ENCODE measurements at places on chromosomes 3 and 15.

DNA sequence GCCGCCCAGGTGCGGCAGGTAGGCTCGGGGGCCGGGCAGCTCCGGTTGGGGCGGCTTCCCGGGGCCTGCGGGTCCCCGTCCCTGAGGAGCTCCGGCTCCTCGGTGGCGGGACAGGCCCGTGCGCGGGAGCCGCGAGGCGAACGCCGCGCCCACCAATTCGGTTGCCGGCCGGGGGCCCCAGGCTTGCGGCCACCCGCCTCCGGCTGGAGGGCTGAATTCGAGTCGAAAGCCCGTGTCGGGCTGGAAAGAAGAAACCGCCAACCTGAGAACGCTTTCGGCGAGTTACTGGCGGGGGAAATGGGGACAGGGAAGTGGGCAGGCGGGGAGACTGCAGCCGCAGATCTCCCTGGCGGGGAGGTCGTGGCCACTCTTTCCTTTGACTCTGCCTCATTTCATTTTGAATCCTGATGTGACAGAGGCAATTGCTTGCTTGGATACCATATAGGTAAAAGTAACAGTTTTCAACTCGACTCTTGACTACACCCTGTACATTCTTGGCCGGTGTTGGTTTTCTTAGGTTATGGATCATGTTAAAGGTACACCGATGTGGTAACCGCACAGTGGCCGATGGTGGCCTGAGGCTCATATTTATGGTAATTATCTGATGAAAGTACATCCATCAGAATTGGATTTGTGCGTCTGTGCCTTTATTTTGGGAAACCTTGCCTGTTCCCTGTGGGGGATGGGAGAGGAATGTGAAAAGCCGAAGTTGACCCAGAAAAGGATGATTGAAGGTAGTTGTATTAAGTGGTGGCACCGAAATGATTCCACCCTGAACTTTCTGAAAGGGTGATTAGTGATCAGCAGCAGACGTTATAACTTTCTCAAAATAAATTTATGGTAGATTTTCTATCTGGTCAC, 1.7 kb downstream of the B3GNT5 start:
- DNase-seq, result no peak

- DNase-seq, result no peak
Observed at GRCh38 chr15:74844319-74845207, 1.6 kb upstream of the ULK3 start.

- no peak for DNase-seq
Observed at GRCh38 chr3:46020766-46021510, 6.3 kb downstream of the XCR1 start.

DNA sequence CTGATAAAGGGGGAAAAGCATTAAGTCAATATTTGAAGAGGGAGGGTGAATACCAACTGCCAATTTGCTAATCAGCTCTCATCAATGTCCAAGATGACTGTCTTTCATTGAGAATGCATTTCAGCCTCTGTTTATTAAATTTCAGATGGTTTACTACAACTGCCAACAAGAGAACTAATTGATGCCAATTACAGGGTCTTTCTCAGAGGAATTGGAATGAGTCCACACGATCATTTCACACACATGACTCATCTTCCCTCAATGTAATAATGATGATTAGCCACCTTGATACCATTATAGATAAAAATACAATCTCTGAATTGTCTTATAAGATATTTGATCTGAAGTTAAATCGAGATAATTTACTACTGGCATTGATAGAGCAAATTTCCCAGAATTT, 1274.4 kb downstream of the ROBO2 start:
- DNase-seq, result no peak

DNA sequence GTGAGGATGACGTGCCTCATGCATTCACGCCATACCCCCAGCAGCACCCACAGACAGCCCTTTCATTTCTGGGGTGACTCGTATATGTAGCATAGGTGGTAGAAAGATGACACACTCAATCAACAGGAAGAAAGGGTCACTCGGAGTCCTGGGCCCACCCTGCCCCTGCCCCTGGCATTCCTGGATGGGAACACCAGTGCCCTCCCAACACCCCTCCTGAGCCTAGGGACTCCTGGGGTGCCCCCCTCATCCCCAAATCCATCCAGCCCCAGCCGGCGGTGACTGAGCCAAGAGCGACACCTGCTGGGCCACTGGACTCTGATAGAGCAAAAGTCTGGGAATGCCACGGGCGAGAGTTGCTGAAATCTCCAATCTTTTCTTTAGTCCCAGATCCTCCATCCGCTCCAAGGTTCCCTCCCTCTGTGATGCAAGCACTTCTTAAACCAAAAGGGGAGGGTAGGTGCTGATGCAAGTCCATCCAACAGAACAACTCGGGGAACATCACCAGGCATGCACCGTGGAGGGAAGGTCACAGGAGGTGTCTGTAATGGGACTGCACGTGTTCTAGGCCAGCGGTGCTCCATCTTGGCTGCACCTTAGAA, 31.1 kb downstream of the ACAN start:
- no peak for DNase-seq

DNA sequence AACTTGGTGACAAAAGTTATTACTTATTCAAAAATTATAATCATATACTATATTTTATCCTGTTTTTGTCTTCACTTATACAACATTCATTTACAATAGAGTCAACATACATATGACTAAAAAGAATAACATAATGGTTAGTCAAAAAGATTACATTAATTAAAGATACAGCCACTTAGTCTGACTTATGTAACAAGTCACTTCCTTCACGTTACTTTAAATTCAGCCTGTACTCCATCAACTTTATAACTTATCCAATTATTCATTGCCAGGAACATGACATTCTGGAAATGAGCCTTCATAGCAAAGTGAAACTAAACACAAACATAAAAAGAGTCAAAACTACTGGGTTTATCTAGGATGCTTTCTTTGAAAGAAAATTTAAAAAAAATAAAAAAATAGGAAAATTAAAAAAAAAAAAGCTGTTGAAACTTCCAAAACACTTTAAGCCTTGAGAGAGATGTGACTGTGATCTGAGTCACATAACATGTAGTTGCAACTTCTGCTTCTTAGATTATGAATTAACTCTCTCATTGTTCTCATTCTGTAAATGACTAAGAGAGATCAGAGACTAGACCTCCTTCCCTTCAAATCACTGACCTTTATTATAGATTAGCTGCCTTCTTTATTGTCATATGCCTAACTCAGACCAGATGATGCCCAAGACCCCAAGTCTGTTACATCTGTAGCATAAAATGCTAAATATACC, 107.8 kb downstream of the MYRIP start:
- no peak for DNase-seq

- DNase-seq, result no peak
Observed at GRCh38 chr3:933326-933725, 159.5 kb upstream of the CNTN6 start.

GRCh38 chr3:132283916-132284405, 33.2 kb upstream of the ACP3 start:
- DNase-seq, result no peak

DNA sequence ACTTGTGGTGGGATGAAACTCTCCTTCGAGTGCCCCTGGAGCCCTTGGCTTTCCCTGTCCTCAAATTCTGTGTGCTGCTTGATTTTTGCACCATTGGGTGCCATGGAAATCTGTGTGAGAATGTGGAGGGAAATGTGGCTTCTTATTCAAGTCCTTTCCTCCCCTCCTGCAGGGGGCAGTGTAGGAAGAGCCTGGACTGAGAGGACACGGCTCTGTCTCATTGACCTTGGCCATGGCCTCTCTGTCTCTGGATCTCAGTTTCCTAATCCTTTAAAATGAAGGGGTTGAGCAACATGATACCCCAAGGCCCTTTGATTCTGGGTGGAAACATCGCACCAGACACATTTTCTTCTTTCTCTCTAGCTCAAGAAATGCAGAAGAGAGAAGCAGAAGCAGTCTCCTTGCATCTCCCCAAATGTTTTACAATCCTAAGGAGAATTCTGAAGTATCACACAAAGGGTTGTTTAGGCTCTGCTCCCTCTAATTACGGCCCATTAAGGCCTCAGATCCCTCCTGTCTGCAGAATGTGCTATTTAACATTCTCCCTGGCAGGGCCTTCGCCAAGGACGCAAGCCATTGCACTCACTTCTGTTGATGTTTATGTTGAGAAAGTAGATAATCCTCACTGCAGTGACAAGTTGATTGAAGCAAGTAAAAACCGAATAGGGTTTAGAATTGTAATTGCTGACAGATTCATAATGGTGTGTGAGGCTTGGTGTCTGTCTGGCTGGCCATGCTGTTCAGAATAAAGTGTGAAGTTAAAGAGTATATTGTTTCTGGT, 169.1 kb downstream of the TPRG1 start:
- DNase-seq, result no peak

DNA sequence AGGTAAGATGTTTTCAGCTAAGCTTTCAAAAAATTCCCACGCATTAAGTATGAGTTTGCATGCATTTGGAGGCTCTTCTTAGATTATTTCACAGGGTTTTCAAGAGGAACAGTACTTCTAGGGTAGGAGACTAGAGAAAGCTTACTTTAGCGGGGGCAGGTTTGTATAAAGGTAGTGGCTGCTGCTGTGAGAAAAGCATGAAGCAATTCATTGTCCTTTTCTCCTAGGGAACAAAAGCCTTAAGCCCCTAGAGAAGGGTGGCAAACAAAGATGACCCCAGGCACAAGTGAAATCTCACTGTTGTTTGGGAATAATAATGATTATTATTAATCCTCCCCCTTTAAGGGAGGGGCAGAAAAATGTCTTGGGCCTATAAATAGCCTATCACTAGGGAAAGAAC, 310.7 kb downstream of the DIPK2A start:
- DNase-seq, result no peak

GRCh38 chr3:186406669-186407635, 44.9 kb upstream of the DGKG start:
- no peak for DNase-seq

DNA sequence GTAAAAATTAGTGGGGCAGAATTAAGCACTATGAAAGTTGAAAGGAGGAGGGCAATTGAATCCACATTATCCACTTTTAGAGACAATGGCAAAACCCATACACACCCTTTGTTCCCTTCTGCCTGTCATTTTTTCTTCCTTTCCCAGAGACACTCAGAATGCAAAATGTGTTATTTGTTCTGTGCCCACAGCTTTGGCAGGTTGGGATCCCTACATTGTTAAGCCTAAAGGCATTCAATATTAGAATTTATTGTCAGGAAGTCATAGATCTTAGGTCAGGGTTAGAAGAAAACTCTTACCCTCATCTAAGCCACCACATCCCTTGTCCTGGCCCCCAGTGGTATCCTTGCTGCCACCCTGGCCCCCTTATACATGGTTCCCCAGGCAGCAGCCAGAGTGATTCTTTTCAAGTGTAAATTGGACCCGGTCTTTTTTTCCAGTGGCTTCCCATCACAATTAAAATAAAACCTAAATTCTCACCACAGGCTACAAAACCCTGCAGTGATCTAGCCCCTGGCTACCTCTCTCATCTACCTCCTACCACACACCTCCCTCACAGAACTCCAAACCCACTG, 470.1 kb upstream of the ATP11B start:
- DNase-seq, result no peak

DNA sequence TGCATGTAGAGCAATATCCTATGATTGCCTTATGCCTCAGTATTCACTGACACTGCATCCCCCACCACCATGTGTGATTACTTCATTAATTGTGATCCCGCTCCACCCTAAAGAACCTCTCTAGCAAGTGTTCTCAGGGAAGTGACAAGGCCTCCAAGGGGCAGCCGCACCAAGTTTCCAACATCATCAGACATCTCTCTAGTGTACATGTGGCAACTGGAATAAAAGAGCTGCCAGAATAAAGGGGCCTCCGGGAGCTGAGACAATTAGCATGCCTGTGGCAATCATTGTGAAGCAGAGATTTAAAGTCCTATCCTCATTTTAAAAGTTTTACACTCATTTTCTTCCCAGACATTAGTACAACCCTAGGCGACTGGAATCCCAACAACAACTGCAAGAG, 902.1 kb upstream of the SEMA6D start:
- DNase-seq, result no peak

- no peak for DNase-seq
Observed at GRCh38 chr3:194617827-194618226, 15.4 kb downstream of the TMEM44 start.

DNA sequence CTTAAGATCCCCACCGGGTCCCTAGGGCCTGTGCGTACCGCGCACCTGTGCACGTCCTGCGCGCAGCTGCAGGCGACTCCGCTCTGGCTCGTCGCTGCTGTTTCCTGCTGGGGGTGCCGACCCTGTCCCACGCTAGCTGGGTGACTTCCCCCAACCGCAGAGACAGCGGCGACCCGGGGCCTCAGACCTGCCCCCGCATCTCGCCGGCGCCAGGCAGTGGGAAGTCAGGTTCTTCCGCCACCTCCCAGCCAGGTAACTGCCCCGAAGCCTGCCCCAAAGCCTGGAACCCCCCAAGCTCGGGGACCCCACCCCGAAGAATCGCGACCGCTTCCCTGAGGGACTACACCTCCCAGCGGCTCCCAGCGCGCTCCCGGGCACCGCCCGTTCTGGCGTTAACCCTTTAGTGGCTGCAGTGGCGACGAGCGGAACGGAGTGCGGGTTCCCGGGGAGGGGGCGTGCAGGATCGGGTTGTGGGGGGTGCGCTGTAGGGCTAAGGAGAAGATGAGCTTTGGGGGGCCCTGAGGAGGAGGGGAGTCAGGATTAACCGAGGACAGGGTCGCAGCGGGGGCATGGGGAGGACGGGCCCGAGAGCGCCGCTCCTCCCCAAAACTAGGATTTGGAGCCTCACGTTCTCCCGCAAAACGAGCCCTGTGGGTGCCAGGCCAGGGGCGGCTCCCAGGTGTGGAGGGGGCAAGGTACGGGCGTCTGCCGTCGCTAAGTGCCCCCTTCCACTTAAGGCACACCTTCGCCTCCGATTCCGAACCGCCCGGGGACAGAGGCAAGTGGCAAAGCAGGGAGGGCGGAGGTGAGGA, 589 bp downstream of the NEIL1 start:
- peak; percentile 35 for DNase-seq

DNA sequence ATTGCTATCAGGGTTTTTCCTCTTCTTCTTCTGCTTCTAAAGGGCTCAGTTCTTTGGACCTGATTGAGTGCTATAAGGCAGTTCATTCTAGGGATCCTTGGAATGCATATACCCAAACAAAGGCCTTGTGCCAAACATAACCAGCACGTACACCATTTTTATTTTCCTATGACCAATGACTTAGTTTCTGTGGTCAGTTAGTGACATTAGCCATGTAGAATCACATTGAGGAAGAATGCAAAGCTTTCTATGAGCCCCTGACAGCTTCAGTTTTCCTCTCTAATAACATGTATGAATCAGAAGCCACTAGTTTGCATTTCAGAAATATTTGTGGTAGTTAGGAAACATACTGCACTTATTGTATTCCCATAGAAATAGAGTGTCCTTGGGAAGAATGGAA, 240.0 kb downstream of the THRB start:
- no peak for DNase-seq

- peak; percentile 34 for DNase-seq
Observed at GRCh38 chr15:52678468-52679231, 538 bp downstream of the ATOSA start.

- DNase-seq, result no peak
Observed at GRCh38 chr3:126180477-126181397, at the start of gene ALDH1L1. Gene ALDH1L1, minus strand, starts transcription at chr3:126180586. Its CDS starts 19,607 bp downstream, at chr3:126160979.
